ENCODE measurements at places on chromosomes 11 and 22.

- DNase-seq, result no peak
These were observed 1075.5 kb downstream of the NTM start for GRCh38 chr11:132445859-132446291.

DNA sequence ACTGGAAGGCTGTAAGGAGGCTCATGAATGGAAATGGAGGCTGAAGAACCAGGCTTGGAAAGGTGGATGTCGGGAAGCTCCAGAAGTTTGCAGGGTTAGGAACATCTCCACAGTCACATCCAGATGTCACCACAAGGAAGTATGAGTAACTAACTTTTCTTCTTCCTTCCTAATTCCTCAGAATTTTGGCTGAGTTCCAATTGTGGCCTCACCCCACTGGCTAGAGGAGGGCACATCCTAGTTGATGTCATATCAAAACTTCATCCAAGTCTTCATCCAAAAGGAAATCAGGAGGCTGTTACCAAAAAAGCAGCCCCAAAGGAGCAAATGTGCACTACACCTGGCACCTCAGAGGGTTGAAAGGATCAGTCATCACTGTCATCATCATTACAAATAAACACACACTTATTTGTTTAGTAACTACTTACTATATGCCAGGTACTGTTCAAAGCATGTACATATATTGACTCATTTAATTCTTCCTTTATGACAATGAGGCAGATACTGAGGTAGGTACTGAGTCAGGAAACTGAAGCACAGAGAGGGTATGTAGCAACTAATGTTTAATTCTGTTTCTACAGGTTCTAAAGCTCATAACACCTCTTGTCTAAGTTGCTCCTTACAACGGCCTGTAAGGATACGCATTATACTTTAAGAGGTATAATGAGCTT lies 7.3 kb upstream of the PTPN5 start:
- peak; percentile 9 for DNase-seq

DNA sequence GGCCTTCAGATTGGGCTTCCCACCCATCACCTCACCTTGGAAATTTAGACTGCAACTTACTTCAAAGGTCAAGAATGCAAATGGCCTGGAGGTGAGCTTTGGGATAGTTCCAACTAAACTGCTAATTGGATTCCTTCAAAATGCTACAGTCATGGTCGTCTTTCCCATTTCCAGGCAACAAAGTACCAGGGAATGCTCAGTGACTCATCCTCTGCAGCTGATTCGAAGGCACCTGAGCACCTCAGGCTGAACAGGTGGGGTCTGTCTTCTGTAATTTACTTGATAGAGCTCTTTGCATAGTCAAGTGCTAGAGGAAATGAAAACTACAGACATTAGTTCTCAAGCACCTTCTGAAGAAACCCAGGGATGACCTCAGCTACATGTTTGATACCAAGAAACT lies 20.5 kb upstream of the FSHB start:
- no peak for DNase-seq

GRCh38 chr22:29883775-29884097 lies 762 bp downstream of the MTMR3 start:
- no peak for DNase-seq

GRCh38 chr22:40855979-40856512 lies 393 bp downstream of the ST13 start:
- peak; percentile 10 for DNase-seq

All from lung microvascular endothelial cell (primary cell).